T47D (cell line): ENCODE measurements at places on chromosomes 2 and 18.

DNA sequence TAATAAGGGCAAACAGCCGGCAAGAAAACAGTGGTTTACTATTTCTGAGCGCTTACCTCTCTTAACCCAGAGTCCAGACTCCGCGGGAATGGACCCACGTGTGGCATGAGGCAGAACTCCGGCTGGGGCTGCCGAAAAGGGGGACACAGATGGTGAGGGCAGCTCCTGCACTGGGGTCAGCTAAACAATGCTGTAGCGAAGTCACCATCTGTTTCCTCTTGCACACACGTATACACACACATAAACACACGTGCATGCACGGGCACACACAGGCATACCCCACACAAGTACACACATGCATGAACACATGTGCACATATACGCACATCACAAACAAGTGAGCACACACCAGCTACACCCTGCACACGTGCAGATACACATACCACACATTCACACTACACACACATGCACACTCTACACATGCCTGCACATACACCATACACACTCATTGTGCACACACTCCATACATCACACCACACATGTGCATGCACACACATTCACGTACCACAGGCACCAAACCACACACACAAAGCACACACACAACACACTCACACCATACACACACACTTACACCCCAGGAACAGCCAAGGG, 105.9 kb upstream of the ID2 start:
- DNase-seq, result no peak

- DNase-seq, result peak; percentile 44
Observed at GRCh38 chr2:33412920-33413319, 63.5 kb upstream of the RASGRP3 start.

GRCh38 chr18:44500808-44501610, 179.7 kb upstream of the SETBP1 start:
- no peak for DNase-seq

DNA sequence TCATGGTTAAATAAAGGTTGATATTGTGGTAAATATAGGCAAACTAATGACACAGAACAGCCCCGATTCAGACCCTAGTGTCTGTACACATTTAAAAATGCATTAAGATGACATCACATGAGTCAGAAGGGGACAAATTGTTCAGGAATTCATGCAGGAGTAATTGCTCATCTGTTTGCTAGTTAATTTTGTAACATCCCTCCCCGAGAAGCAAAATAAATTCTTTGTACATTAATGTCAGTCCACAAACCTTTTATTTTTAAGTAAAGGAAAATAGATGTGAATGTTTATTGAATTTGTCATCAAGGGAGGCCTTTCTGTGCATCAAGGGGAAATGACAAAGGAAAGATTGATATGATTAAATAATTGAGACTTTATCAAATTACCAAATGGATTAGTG, 69.9 kb downstream of the SH3BP4 start:
- DNase-seq, result no peak

DNA sequence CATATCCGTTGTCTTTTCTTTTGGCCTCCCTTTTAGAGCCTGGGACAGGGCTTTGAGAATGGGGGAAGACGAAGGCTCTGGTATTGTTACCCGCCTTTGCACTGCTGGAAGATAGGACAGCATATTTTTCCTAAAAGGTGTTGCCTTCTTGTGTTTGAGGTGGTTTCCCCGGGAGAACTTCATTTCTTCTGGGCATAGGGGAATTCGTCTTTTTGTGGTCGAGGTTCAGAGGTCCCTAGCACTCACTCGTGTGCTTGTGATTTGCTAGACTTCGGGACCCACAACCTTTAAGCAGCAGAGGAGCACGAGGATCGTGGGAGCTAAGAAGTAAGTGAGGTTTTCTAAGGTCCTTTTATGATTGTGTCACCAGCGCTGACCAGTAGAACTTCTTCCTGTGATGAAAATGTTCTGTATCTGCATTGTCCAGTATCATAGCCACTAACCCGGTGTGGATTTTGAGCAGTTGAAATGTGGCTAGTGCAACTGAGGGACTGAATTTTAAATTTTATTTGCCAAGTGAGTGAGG, 611 bp downstream of the ZNF512 start:
- no peak for DNase-seq

- no peak for DNase-seq
Observed at GRCh38 chr2:231337807-231338759, 57.4 kb upstream of the B3GNT7 start.

- DNase-seq, result no peak
Observed at GRCh38 chr2:68766376-68766845, 31.8 kb downstream of the ARHGAP25 start.
